ENCODE measurements at places on chromosomes 16 and 17. TPM values are rescaled to one million over a fixed set of nuclear protein-coding genes. Genes with fewer than 3 reads are reported as not detected.

DNA sequence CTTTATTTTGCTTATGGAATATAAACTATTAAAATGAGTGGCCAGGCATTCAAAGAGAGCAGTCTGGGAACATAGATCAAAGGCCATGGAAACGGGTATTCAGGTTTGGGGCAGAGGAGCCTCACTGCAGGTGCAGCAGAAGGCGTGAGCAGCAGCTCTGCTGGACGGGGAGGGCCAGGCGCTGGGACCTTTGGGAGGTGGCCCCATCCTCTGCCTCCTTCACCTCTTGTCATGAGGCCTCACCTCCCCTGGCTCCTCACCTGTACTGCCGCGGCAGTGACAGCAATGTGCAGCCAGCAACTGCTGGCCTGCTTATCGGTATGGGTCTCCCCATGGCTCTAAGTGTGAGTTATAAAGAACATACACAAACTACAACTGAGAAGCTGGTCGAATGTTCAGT, 109.4 kb downstream of the CDK5R1 start:
- no peak for DNase-seq

DNA sequence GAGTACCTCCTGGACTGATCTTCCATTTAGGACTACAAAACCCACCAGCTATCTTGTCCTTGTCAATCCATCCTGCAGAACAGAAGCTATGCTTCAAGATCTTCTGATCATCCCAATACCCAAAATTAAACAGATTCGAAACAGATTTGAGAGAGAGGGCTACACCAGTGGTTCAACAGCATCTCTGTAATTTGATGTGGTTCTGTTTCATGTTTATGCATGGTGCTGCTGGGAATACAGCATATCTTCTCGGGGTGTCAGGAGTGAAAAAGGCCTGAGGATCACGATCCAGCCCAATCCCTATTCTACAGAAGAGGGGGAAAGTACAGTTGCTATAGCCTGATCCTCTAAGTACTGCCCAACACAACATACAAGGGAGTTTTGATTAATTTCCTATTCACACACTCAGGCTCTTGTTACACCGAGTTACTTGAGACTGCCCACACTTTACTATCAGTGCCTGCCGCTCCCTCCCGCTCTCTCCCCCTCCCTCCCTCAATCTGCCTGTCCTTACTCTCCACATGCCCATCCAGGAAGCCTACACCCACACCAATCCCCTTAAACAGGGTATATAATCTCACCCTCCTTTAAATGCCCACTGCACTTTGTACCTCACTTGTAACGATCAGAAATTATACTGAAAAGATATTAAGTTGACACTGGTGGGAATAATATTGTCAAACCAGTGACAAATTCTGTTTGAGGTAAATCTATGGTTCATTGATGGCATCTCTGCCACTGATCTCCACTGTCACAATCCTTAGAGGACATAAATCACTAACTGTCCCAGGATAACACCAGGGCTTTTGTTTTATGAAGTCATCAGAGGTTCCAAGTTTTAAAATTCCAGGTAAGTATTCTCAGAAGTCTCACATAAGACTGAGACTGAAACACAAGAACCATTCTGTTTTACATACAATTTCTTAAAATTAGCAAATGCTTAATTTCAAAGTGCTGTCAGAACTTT, 89.3 kb upstream of the PLEKHM1 start:
- DNase-seq, result no peak

GRCh38 chr16:12907670-12908233, 6.4 kb downstream of the SHISA9 start:
- DNase-seq, result no peak

GRCh38 chr17:38881600-38882191, 11.8 kb downstream of the LASP1 start:
- peak; percentile 28 for DNase-seq

- no peak for DNase-seq
Measured at GRCh38 chr17:63679214-63679613, 20.7 kb downstream of the LIMD2 start.

GRCh38 chr17:79919164-79919585, 79.9 kb upstream of the CBX4 start:
- DNase-seq, result no peak

DNA sequence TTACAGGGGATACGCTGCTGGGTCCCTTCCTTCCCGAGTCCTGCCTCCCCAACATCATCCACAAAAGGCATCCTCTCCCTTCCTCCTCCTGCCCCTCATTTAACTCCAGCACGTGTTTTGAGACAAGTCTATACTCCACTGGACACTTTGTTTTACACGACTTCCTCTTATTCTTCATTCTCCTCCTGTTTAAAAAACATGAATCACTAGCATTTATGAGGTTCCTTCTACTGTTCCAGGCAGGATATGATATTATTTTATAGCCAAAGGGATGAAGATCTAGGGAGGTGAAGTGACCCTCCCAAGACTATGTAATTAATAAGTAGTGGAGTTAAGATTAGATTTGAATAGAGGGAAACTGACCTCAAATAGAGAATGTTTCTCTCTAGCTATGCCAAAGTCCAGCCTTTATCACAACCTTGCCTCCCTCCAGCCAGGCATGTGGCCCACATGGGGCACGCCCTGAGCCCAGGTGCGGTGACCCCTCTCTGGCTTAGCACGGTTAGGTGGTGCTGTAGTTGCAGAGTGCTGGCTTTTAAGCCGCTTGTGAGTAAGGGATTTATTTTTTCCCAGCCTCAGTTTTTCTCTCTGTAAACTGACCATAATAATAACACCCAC, 1.3 kb upstream of the HSD17B2 start:
- no peak for DNase-seq

DNA sequence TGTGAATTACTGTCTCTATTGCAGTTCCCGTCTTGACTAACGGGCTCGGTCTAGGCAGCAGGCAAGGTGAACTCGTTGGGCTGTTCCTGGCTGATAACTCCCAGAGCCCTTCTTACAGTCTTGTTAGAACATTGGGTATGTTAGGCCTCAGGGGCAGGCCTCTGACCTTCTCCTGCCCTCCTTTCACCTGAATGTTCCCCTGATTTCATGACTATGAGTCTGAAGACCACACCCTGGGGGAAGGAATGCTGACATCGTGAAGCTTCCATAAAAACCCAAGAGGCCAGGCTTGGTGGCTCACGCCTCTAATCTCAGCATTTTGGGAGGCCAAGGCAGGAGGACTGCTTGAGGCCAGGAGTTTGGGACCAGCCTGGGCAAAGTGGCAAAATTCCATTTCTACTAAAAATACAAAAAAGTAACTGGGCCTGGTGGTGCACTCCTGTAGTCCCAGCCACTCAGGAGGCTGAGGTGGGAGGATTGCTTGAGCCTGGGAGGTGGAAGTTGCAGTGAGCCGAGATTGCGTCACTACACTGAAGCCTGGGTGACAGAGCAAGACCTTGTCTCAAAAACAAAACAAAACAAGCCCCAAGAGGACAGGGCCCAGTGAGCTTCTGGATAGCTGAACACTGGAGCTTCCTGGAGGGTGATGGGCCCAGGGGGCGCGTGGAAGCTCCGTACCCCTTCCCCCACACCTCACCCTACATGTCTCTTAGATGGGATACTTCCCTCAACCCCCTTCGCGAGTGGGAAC, 47.8 kb upstream of the FBXO47 start:
- no peak for DNase-seq

DNA sequence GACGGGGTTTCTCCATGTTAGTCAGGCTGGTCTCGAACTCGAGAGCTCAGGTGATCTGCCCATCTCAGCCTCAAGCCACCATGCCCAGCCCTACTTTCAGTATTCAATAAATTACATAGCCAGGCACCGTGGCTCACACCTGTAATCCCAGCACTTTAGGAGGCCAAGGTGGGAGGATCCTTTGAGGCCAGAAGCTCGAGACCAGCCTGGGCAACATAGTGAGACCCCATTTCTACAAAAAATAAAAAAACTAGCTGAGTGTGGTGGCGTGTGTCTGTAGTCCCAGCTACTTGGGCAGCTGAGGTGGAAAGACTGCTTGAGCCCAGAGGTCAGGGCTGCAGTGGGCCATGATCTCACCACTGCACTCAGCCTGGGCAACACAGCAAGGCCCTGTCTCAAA, 8.2 kb downstream of the MIEN1 start:
- no peak for DNase-seq

GRCh38 chr17:68853439-68853838, 101.8 kb downstream of the ABCA8 start:
- DNase-seq, result peak; percentile 9

Gene KRTAP9-4
- total RNA-seq, result 6.5 TPM

Gene CMTM2
- total RNA-seq, result 2.5 TPM

Gene CORO1A
- 16.0 TPM for total RNA-seq

- no peak for DNase-seq
Measured at GRCh38 chr17:49403514-49404289, 11.0 kb downstream of the PHB1 start.

- no peak for DNase-seq
Measured at GRCh38 chr16:78509965-78510364, 410.5 kb downstream of the WWOX start.

Gene DRC7
- not detected for total RNA-seq

Gene NAGS
- total RNA-seq, result 0.49 TPM

Gene PPY
- total RNA-seq, result not detected

DNA sequence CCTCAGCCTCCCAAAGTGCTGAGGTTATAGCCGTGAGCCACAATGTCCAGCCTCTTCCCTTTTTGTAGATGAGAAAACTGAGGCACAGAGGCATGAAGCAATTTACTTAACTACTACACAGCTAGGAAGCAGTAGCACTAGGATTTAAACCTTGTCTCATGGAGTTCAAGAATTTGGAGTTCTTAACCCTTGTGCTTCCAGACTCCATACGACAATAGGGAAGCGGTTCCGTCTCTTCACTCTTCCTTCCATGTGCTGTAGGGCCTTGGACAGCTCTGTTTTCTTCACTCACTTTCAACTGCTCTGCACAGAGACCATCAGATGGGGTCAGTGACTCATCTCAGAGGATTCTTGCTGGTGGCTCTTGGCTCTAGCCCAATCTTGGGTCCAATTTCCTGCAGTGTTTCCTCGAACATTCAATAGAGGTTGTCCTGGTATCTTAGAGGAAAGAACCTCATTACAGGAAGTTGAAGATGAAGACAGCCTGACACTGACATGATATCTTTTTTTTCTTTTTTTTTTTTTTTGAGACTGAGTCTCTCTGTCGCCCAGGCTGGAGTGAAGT, 19.3 kb downstream of the ITGAL start:
- DNase-seq, result no peak

- peak; percentile 20 for DNase-seq
Measured at GRCh38 chr17:75776386-75777295, 8.0 kb upstream of the UNK start.

GRCh38 chr16:35208001-35208935, 1748.9 kb downstream of the TP53TG3F start:
- DNase-seq, result no peak

- no peak for DNase-seq
Measured at GRCh38 chr17:32445497-32445896, 1.2 kb downstream of the PSMD11 start.

Gene NOTUM
- total RNA-seq, result 1.7 TPM

DNA sequence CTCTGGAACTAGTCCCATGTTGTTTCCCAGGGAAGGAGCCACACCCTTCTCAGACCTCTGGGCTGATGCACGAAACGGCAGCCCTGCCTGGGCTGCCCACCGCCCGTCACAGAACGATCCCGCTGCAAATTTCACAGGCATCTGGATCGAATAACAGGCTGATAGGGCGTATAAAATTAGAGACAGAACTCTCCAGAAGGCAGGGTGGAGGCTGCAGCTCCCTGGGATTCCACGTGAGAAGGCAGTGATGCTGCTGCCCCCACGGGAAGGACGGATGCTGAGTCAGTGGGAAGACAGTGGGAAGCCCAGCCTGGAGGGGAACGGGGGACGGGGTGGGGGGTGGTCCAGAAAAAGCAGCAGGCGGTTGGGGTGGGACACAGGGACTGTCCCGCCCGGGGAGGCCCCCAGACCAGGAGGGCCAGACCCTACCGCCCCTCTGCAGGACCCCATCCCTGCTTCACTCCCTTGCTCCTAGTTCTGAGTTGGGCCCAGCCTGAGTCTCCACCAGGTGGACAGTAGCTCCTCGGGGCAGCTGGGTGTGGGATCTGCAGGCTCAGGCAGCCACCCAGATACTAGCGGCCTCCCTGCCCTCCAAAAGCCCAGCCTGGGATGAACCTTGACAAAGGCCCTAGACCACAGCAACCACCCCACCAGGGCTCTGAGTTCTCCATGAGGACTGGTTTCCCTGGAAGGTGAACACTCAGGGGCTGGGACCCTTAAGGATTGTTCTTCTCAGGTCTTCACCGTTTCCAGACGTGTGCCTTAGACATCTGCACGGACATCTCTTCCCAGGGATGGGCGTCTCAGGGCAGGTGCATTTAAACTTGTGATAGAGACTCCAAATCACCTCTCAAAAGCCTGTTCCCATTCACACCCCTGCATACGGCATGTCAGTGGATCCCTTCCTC, 117.8 kb downstream of the METRNL start:
- DNase-seq, result peak; percentile 70

DNA sequence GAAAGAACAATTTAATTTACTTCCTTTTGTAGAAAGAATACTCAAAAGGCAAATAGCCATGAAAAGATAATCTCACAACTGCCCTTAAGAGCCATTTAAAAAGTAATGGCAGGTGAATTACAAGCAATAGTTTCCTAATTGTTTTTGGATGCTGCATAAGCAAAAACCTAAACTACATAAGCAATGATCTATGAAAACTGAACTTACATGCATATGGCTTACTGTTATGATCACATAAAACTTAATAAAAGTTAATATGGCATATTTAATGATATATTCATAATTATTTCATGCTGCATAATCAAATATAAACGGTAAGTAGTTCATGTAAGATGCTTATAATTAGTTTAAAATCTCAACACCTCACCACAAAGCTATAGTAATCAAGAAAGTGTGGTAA, 18.6 kb downstream of the BRCA1 start:
- DNase-seq, result no peak

GRCh38 chr16:7849841-7850240, 517.2 kb downstream of the RBFOX1 start:
- no peak for DNase-seq

Gene COASY
- 14.6 TPM for total RNA-seq

- DNase-seq, result no peak
Measured at GRCh38 chr17:50468304-50469207, at the start of gene CHAD. Gene CHAD, minus strand, starts transcription at chr17:50468880. Its CDS starts 67 bp downstream, at chr17:50468813.

GRCh38 chr16:70364399-70364798, 17.7 kb downstream of the DDX19A start:
- DNase-seq, result no peak

- DNase-seq, result no peak
Measured at GRCh38 chr17:76379275-76379641, 5.2 kb upstream of the SPHK1 start.

- DNase-seq, result no peak
Measured at GRCh38 chr16:4698321-4699045, 5.1 kb downstream of the NUDT16L1 start.

- DNase-seq, result peak; percentile 45
Measured at GRCh38 chr16:65624666-65625065, 502.8 kb upstream of the CDH11 start.

Gene FADS6
- total RNA-seq, result 2.6 TPM

Gene ITPRIPL2
- 28.8 TPM for total RNA-seq
